ENCODE measurements at places on chromosomes 1 and 21.

DNA sequence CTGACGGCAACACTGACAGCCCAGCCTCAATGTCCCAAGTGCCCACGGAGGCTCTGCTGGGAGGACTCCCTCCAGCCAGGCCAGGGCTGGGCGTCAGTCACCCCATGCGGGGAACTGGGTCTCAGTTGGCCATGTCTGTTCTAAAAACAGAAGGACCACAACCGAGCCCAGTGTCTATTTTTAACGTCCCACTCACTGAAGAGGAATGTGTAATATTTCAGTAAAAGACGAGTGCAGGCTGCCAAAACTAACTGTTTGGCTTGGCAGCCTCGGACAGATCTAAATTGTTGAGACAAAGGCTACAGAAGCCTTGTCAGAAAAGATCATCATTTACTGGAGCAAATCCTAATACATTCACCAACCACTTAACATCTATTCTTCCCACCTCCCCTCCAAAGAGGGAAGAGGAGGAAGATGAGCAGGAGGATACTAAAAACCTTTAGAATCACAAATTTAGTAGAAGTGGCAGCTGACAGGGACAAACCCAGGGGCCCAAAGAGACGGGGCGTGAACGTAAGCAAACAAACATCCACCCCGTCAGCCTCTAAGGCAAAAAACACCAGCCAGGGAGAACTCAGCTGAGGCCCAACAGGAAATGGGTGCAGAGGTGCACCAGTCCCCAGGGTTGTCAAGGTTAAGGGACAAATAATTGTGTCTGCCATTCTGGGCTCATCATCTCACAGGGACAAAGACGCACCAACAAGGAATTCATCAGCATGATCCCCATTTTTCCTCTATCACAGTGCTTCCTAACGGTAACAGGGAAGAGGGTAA lies 18.7 kb downstream of the C1orf198 start:
- no peak for DNase-seq

GRCh38 chr1:55718758-55719671 lies 503.9 kb upstream of the USP24 start:
- no peak for DNase-seq

DNA sequence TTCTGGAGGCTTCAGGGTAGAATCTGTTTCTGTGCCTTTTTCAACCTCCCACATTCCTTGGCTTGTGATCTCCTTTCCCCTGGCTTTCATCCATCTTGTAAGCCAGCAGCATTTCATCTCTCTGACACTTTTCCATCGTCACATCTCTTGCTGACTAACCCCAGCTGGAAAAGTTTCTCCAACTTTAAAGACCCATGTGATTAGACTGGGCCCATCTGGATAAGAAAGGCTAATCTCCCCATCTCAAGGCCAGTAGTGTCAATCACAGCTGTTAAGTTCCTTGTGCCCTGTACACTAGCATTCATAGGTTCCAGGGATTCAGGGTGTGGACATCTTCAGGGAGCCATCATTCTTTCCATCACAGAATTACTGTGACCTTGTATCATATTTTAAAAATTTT lies 452.1 kb downstream of the TTLL7 start:
- no peak for DNase-seq

GRCh38 chr1:209023790-209024189 lies 559.7 kb upstream of the CAMK1G start:
- no peak for DNase-seq

DNA sequence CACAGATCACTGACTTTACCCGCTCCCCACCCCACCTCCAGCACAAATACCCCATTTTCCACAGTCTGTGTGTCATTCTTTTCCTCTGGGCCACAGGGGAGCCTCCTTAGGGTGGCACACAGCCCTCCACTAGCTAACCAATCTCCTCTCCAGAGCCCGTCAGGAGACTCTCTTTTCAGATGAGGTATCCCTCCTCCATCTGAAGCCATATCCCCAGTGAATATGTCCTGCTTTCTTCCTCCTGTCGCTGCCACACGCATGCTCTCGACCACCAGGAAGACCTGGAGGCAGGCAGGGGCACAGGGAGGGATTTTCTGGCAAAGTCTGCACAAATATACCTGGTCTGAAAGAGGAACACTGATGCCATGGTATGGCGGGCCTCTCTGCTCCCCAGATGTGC lies 635 bp downstream of the ZNF648 start:
- DNase-seq = no peak

DNA sequence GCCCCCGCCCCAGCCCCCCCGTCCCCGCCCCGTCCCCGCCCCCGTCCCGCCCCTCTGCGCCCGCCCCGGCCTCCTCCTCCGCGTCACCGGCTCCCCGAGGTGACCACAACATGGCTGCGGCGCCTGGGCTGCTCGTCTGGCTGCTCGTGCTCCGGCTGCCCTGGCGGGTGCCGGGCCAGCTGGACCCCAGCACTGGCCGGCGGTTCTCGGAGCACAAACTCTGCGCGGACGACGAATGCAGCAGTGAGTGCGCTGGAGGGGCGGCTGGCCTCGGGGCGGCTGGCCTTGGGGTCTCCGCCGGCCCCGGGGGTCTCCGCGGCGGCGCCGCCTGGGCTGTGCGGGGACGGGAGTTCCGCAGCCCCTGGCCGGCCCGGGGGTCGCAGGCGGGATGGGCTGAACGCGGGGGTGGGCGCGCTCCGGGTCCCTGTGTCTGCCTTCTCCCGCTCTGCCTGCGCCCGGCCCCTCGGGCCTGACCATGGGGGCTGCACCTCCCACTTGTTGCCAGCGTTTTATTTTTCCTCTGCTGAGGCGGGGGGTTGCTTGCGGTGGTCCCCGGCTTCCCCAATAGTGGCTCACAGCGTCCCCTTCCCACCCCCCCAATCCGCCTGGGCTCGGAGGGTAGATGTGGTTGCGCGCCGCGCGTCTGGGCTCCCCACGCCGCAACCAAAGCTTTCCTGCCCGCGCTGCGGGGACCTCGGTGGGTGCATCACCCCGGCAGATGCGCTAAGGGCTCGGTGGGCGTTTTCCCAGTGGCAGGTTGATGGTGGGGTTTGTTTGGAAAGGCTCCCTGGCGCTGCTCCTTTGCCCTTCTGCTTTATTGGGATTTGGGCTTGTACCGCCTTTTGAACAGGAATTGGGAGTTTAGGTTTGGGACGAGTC lies at the start of gene MIA3:
Gene MIA3, plus strand, starts transcription at position 97 of the 879 bp plus-strand sequence. Its CDS starts 14 bp downstream, at position 111.
- peak; percentile 83 for DNase-seq

DNA sequence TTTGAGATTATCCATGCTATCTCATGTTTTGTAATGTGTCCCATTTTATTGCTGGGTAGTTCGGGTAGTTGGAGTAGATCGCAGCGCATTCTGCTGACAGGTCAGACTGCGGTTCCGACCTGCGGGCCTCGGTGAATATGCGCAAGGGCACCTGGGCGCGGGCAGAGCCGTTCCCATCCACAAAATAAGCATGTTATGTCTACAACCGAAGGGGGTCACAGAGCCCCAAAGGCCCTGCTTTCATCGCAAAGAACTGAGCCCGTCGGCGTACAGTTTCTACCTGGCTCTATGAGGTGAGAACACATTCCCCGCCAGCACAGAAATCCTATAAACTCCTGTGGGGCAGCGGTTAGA lies 88.4 kb downstream of the PRKAB2 start:
- DNase-seq = no peak

DNA sequence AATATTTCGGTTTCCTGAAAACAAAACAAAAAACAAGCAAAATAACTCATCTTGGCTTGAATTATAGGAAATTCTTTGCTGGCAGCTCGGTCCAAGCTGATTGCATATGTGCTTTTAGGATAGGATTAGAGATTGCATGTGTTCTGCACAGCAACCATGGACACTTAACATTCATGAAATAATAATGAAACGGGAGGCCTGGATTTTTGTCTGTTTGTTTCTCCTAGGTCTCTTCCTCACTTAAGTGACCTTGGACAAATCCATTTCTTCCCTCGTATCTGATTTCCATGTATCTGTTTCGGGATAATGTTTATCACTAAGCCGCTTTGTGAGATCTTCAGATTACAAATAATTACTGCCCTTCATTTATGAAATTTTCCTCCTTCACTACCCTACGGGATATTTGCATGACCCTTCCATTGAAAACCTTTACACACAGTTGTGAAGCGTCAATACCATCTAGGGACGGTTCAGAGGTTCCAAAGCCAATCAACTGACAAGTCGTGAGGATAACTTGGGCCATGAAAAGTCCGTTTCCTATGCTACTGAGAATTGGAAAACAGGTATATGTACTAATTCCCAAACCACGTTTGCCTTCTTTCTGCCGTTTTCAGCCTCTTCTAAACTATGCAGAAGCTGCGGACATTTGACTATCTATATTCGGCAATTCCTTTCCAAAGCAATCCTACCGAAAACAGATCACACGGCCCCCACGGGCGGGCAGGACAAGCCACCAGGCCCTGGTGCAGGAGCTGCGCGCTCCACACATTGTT lies 1.3 kb upstream of the H3-3A start:
- DNase-seq = peak; percentile 53

DNA sequence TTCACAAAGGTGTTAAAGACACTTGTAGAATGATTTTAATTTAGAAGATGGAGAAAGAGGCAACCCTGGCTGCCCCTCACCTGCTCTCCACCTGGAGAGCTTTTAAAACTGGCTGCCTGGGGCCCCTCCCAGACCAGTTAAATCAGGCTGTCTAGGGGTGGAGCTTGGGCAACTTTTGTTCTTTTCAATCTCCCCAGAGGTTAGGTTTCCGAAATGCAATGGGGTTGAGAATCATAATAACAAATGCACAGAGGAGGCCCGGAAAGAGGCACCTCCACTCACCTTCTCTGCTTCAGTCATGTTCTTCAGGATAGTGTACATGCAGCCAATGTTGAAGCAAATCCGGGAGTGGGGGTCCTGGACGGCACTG lies 400 bp downstream of the NCF2 start:
- no peak for DNase-seq

DNA sequence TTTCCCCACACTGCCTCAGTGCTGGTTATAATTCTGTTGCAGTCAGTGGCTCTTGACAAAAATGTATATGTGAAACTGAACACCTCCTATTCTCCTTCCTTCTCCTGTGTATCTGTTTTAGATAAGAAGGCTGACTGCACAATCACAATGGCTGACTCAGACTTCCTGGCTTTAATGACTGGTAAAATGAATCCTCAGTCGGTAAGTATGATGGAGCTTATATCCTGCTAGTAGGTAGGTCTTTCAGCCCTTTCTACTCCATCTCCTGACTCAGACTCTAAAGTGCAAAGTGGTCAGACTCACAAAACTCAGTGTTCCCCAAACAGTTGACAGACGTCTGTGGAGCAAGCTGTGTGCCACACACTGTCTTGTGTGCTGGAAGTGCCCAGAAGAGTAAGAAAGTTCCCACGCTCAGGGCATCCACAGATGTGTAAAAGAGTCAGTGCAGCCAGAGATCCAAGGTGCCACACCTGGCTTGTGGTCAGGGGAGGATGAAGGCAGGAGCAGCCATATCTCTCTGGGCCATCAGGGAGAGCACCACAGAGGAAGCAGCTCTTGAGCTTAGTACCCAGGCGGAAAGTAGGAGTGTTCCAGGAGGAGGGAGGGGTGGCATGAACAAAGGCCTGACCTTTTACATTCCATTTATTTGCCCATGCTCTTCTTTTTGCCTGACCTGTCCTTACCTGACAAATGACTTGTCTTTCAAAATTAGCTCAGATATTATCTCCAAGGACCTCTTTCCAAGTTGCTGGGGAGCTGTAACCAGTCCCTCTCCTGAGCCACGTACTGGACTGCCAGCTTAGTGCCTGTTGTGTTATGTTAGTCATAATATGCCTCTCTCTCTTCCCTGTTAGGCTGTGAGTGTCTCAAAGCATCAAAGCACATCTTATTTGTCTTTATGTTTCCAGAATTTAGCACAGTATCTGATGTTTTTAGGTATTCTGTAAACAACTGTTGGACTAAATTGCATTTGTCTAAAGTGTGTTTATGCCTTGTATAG lies 14.0 kb upstream of the PODN start:
- no peak for DNase-seq

DNA sequence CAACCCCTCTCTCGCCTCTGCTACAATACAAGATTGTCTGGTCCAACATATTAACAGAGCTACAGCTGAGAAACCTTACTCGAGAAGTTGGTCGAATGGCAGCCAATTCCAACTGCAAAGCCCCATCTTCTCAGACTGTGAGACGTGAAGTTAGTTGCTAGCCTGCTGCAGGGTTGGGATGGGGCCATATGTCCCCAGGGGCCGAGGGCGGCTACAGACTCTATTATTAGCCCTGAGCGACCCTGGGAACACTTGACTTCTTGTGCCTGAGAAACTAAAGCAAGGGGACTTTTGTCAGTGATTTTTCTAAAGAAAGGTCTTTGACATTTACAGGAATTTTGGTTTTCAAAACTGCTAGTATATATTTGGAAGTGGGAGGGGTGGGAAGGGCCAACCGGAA lies 13.7 kb downstream of the NCF2 start:
- DNase-seq = no peak

GRCh38 chr1:213051127-213051880 lies at the start of gene RPS6KC1:
Gene RPS6KC1, plus strand, starts transcription at chr1:213051241. Its CDS starts 164 bp downstream, at chr1:213051405.
- peak; percentile 87 for DNase-seq

- DNase-seq = no peak
Measured at GRCh38 chr1:184417916-184418315, 31.1 kb downstream of the C1orf21 start.

DNA sequence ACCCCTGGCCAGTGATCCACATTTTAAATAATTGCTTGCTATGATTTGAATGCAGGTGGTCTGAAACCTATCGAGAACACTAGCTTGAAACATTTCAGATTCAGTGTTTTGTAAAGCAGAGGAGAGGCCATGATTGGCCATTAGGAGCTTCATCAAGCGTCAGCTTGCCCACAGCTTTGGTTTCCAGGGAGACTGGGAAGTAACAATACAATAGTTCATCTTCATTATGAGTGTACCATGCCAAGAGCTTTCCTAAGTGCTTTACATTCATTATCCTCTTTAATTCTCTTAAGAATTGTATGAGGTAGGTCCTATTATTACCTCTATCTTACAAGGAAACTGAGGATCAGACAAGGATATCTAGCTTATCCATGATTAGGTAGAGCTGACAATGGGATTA lies 27.7 kb upstream of the ATP5PO start:
- DNase-seq = no peak

DNA sequence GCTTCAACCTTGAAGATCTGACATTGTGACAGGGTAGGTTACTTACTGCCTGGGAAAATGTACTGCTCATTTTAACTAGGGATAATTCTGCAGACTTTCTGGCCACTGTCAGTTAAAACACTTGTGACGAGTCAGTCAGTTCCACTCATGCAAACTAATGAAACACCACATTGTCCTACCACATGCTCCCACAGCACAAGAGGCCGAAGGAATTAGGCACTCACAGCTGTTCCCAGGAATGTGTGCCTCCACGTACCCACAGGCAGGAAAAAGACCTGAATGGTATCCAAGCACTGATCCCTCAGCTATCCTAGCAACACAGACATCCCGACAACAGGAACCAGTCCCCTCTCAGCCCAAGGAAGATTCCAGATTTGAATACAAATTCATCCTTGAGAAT lies 12.3 kb downstream of the BCAR3 start:
- DNase-seq = peak; percentile 24

- DNase-seq = no peak
Measured at GRCh38 chr1:221162939-221163338, 283.7 kb downstream of the HLX start.

- no peak for DNase-seq
Measured at GRCh38 chr21:20946701-20947100, 51.5 kb upstream of the NCAM2 start.

DNA sequence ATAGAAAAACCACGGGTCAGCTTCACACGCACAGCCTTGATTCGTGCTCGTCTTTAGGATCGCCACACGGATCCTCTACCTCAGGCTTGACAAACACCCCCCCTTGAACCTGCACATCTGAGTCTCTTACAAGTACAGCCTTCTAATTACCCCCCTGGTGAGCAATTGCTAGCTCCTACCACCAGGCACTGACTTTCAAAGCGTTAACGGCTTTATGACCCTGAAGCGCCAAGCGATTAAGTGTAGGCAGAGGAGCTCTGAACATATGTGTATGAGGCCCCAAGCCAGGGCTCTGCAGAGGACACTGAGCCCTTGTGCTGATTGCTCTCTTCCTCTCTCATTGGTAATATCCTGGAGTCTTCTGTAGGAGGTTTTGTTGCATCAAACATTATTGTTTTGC lies 55.7 kb upstream of the EPHA8 start:
- DNase-seq = no peak

Data from midbrain (tissue), 1 donor.